ENCODE measurements at places on chromosomes 7 and 10.

DNA sequence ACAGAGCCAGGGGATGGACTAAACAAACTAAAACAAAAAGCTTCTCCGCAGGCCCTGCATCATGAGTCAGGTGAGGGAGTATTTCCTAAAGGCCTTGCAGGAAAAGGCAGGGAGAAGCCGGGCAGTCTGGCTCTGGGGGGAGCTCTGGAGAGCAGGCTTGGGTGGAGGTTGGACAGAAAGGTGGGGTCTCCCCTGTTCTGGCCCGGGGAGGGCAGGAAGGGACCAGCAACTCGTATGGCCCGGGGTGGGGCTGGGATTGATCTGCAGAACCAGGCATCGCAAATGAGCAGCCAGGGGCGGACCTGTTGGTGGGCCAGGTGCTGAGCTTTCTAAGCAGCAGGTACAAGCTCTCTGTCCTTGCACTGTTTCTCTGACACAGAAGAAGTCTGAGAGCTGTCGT is 235.2 kb downstream of the TCERG1L start:
- DNase-seq = no peak

DNA sequence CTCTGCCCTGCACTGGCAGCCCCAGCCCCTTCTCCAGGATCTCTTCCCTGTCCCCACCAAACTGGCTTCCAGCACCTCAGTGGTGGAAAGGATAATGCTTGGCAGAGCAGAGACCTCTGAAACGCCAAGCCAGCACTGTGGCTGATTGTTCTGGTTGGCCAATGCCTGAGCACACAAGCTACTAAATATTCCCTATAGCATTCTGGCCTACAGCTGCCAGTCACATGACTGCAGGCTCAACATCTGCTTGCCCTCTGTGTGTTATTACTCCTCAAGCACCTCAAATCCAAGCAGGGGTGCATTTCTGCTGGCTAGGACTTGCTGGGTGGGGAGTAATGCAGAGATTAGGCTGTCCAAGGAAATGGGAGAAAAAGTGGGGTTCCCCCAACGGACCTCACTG is 6.1 kb downstream of the TBATA start:
- no peak for DNase-seq

DNA sequence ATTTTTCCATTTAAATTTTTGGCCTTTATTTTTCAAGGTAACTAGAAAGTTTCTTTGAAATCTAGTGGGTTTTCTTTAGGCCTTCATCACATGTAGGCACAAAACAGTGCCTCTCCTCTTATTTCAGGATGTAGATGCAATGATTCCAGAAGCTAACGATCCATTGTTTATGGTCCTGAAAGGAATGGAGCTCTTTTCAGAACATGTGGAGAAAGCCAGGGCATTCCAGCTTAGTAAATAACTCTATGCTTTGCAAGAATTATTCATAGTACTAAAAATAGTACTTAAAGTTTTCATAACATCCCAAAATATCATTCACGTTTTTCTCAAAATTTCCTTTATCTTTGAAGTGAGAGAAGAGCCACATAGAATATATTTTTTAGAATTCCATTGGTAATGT is 91.3 kb downstream of the DYNC1I1 start:
- no peak for DNase-seq

GRCh38 chr7:155130493-155130892 is 60.4 kb downstream of the HTR5A start:
- DNase-seq = no peak

DNA sequence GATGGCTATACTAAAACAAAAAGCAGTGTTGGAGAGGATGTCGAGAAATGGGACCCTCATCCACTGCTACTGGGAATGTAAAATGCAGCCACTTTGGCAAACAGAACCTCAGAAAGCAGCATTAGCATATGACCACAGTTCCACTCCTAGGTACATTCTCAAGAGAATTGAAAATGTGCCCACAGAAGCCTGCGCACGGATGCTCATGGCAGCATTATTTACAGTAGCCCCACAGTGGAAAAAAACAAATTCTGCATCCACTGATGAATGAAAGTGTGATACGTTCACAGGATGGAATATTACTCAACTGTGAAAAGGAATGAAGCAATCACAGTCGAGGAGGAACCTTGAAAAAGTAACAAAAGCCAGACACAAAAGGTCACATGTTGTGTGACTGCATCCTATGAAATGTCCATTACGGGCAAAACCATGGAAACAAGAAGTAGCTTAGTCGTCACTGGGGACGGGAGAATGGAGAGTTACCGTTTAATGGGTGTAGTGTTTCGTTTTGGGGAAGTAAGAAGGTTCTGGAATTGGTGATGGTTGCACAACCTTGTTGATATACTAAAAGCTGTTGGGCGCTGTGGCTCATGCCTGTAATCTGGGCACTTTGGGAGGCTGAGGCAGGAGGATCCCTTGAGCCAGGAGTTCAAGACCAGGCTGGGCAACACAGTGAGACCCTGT is 2.5 kb upstream of the UPK3B start:
- DNase-seq = no peak

DNA sequence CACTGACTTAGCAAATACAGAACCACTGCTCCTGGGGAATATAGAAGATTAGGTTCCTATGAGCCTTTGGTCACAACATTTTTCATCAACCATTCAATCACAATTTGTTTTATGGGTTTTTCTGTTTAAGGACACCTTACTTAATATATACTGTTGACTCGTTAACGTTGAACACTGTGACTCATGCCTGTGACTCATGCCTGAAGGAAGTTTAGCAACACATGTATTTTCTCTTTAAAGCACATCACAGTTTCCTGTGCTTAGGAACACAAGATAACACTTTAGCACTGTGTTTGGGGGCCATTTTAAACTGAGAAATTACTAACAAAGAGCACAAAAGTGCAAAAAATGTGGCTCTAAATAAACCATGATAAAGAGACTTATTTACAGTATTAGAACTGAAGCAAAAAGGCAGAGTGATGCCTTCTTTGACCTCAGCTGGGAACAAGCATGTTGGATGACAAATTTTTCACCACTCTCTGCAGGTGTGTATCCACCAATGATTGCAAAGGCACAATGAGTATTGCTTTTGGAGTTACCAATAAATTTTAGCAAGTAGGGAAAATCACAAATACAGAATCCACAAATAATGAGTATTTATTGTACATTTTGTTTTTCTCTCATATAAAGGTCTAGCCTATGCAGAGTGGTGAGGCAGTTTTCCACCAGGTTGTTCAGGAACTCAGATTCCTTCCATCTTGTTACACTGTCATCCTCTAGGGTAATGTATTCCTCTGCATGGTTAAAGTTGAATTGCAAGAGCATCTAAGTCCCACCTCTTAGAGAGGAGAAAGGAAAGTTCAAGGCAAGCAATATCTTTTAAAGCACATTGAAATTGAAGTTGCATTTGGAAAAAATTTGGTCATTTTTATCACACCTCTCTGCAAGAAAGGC is 7.3 kb downstream of the FGFBP3 start:
- no peak for DNase-seq

GRCh38 chr10:33153251-33153967 is 181.1 kb downstream of the NRP1 start:
- DNase-seq = no peak

DNA sequence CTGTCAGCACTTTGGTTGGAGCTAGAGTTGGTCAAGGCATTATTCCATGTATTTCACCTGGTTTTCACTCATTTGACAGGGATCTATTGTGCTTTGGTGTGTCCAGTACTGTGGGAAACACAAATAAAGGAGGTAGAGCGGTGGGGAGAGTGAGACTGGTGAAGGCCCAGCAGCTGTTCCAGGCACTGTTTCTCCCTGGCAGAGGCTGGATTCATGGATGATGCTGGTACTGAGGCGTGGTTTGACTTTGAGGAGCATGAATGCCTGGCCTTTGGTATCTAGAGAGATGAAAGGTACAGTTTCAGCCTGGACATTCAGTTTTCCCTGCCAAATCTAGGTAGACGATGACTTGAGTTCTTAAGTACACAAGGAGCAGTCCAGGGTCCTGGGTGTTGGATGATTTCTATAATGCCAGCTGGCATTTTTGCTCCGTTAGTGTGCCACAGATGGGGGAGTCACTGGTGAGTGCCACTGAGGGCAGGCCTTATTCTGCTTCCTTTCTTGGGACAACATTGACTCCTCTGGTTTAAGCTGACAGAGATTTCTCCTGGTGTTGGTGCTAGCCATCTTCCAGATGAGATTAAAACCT is 162.2 kb upstream of the BMPER start:
- DNase-seq = no peak

Data from cerebellar nuclear complex (tissue), 1 donor.